Diencephalon (tissue), 1 donor: ENCODE measurements at places on chromosomes 16 and 17. TPM values are rescaled to one million over a fixed set of nuclear protein-coding genes. Genes with fewer than 3 reads are reported as not detected.

The PPP1R27 gene
- not detected for total RNA-seq

The NOG gene
- 9.0 TPM for total RNA-seq

The OTOA gene
- total RNA-seq: 0.69 TPM

The SEZ6 gene
- total RNA-seq: 31.1 TPM

The CACNG1 gene
- 0.23 TPM for total RNA-seq

The SYNGR3 gene
- total RNA-seq: 112 TPM

The CSH1 gene
- total RNA-seq: not detected

The LDHD gene
- 6.7 TPM for total RNA-seq

The C1QTNF8 gene
- total RNA-seq: not detected

The DCXR gene
- total RNA-seq: 33.7 TPM

The KRT13 gene
- total RNA-seq: not detected

The ASPHD1 gene
- 14.8 TPM for total RNA-seq

The KCNH4 gene
- 1.8 TPM for total RNA-seq

The SHBG gene
- not detected for total RNA-seq

The ODAD4 gene
- total RNA-seq: 6.5 TPM
